ENCODE measurements at places on chromosomes 16 and 17.

- no peak for DNase-seq
These were observed 92.5 kb downstream of the N4BP1 start for GRCh38 chr16:48517493-48517892.

DNA sequence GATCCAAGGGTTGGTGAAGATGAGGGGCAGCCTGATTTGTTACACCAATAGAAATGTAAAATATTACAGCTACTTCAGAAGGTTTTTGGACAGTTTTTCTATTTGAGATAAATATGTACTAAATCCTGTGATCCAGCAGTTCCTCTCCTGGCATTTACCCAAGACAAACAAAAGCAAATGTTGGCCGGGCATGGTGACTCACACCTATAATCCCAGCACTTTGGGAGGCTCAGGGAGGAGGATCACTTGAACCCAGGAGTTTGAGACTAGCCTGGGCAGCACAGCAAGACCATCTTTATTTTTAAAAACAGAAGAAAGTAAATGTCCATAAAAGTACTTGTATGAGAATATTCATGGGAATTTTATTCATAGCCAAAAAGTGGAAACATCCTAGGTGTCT is 64.8 kb upstream of the MRC2 start:
- DNase-seq, result no peak

GRCh38 chr17:42315402-42316156 is 27.3 kb downstream of the STAT5A start:
- no peak for DNase-seq

GRCh38 chr17:10415161-10415560 is 6.6 kb downstream of the MYH8 start:
- DNase-seq, result no peak

GRCh38 chr17:74917430-74917829 is 5.6 kb downstream of the USH1G start:
- no peak for DNase-seq

GRCh38 chr17:57441270-57441600 is 184.9 kb downstream of the MSI2 start:
- no peak for DNase-seq

- DNase-seq, result no peak
These were observed 7.1 kb downstream of the CDH15 start for GRCh38 chr16:89178453-89179147.

Data from COLO829 (cell line).